ENCODE measurements at places on chromosomes 2 and 18.
A peak's percentile ranks its signal among the peaks of the same experiment; 100 is the strongest.

DNA sequence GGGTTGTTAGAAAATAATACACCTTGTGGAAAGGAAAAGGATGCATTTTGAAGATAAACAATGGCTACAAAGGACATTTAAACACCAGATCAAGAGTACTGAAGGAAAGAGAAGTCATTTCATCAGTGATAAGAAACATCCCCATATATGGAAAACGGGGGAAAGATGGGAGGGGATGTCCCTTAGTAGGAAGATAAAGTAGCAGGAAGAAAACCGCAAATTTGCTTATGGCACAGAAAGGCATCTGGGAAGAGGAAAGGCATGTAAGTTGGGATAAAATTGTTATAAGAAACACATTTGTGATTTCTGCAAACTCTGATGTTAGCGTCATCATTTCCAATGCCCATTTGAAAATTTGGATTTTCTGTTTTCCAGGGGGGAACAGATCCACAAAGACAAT lies 10.5 kb upstream of the LYPD1 start:
- no peak for DNase-seq

DNA sequence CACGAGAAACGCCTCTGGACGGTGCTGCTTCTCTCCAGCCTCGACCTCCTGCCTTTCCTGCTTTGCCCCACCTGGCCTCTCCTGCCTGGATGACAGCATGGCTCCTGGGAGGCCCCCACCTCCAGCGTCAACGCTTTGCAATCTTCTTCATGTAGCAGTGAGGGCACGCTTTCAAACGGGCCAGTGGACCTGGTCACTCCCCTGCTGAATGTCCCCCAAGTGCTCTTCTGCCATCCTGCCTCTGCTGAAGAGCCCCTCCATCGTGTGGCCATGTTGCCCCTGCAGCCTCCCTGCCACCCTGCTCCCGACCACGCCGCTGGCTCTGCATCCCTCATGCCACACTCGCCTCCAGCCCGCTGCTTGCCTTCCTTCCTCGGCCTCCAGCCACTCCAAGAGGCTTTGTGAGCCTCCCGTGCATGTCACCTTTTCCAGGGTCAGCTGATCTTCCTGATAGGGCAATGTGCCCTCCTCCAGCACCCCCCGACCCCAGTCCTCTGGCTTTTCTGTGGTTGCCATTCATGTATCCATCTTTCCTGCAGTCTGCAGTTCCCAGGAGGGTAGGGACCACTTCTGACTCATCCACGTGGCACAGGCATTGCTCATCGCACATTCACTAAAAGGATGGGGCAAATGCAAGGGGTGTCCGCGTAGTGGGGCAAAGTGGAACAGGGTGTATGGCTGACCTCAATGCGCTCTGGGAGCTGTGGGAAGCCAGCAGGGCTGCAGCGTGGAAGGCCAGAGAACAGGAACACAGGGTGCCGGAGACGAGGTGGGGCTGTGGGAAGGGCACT lies 268.8 kb downstream of the TWIST2 start:
- DNase-seq, result no peak

GRCh38 chr2:102129951-102130646 lies 12.4 kb upstream of the IL1R1 start:
- DNase-seq, result no peak

- no peak for DNase-seq
Measured at GRCh38 chr2:127007652-127008051, 99.3 kb downstream of the BIN1 start.

GRCh38 chr2:68411397-68412126 lies 46.5 kb downstream of the PLEK start:
- DNase-seq, result no peak

DNA sequence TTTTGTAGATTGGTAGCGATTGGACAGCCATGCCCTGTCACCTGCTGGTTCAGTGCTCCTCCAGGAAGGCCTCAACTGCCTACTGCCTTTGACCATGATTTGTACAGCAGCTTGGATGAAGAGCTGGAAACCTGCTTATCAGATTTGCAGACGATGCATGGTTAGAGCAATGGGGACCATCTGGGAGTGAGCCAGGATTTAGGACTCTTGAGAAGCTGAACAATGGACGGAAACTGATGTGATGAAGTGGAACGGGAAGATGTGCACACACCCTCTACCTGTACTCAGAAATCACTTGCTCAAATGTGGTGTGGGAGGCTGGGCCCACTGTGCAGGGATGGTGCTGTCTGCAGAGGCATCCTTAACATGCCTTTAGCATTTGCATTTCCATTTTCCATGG lies 57.2 kb downstream of the NCK2 start:
- no peak for DNase-seq

DNA sequence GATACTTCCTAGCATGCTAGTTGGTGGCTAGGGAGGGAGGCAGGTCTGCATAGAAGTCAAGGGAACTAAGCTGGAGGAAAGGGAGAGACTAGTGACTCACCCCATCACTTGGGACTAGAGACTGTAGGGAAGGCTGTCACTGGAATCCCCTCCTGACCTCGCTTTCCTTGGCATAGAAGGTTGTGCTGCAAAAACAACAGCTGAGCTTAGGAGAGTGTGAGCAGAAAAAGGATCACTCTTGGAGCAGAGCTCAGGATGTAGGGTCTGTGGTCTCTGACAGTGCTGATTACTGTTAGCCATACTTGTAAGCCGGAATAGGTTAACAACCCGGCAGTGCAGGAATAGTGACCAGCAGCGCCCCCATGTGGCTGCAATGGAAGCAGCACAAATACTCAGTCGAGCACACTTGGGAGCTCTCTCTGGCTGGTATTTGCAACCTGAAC lies 66.9 kb upstream of the SMAD2 start:
- peak; percentile 30 for DNase-seq

GRCh38 chr2:238155761-238156694 lies 2.7 kb upstream of the ERFE start:
- no peak for DNase-seq

DNA sequence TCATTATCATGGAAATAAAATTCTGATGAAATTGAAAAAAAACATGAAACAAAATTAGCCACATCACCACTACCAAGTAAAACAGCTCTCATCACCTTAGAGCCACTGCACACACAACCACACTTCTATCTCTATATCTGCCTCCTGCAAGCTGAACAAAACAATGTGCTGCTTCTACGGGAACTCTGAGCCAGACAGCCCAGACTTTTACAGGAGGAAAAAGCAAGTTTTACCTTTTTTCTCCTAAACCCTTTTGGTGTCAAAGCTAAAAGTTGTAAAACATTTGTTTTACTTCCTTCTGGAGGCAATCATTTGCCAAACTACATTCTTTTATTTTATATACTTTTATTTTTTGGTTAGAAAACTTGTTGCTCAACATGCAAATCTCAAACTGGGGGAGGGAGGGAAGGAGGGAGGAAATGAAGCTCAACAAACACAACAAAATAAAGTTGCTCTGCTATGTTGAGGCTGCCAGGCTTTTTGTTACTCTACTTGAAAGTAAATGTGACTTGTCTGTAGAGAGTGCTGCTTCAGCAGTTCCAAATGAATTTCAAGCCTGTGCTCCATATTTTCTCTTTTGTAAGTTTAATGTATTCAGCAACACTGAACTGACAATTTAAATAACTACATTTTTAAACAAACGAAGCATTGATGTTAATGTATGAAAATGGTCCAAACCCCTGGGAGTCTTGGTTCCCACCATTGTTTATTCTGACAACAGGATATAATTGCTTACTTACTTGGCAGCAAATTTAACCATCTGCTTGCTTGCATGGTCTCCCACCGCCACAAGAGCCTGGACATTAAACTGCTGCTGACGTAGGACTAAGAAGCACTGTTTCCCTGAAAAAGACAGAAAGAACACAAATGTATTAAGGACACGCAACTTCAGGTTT lies 24.5 kb downstream of the DARS1 start:
- DNase-seq, result peak; percentile 16

- DNase-seq, result no peak
Measured at GRCh38 chr2:39920307-39920801, 141.3 kb upstream of the THUMPD2 start.

DNA sequence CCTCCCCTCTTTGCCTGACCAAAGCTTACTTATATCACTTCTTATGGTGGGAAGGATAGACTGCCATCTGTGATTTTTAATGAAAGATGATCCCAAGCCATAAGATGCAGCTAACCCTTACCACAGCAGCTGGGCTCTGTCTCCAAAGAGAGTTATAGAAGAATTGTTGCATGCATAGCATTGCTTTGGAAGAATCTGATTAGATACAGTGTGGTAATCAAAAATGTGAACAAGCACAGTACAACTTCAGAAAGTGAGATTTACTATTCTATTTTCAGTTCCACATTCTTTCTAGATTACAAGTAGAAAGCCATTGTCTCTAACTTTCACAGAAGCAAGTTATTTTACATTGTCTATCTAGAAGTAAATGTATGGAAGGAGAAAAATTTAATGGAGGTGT lies 129.0 kb upstream of the ACVR2A start:
- no peak for DNase-seq

- no peak for DNase-seq
Measured at GRCh38 chr18:37156330-37156942, 327.5 kb downstream of the KIAA1328 start.

DNA sequence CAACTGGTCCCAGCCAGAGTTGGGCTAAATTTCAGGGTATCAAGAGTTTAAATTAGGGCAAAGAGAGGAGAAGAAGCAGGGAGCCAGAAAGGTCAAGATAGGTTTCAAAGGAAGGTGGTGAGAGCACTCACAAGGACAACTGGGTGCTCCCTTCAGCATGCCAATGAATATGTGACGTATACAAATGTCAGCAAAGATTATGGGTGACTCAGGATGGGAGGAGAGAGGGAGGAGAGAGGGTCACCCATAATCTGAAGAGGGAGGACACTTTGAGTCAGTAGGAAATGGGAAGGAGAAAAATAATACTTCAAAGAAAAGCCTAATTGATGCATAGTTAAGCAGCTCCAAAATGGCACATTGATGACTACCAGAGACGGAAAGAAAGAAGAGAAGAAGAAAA lies 53.1 kb upstream of the ABCA12 start:
- no peak for DNase-seq

- no peak for DNase-seq
Measured at GRCh38 chr2:138428710-138429440, 72.7 kb upstream of the SPOPL start.

- DNase-seq, result no peak
Measured at GRCh38 chr2:62344472-62344871, 148.6 kb downstream of the B3GNT2 start.

DNA sequence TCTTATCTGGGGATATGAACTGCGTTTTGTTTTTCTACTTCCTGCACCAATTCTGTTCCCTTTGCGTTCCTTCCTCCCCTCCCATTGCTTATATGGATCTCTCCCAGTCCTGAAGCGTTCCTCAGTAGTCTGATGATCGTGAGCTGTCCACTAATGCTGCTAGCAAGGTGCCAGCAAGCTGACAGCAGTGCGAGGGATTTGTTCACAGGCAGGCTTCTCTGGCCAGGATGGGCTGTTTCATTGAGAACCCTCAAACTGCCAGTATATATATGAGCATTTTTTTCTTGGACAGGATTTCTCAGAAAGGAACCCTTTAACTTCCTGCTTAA lies 40.1 kb downstream of the GTF3C3 start:
- no peak for DNase-seq

- DNase-seq, result no peak
Measured at GRCh38 chr2:204538182-204539018, 6.9 kb upstream of the PARD3B start.

GRCh38 chr18:77249569-77250500 lies at the start of gene GALR1:
GALR1 (plus strand) TSS chr18:77249848; CDS start chr18:77250549, 701 bp downstream.
- DNase-seq, result no peak

- DNase-seq, result no peak
Measured at GRCh38 chr2:33372940-33373553, 103.4 kb upstream of the RASGRP3 start.

- no peak for DNase-seq
Measured at GRCh38 chr18:24968238-24968775, 383.7 kb downstream of the ZNF521 start.

DNA sequence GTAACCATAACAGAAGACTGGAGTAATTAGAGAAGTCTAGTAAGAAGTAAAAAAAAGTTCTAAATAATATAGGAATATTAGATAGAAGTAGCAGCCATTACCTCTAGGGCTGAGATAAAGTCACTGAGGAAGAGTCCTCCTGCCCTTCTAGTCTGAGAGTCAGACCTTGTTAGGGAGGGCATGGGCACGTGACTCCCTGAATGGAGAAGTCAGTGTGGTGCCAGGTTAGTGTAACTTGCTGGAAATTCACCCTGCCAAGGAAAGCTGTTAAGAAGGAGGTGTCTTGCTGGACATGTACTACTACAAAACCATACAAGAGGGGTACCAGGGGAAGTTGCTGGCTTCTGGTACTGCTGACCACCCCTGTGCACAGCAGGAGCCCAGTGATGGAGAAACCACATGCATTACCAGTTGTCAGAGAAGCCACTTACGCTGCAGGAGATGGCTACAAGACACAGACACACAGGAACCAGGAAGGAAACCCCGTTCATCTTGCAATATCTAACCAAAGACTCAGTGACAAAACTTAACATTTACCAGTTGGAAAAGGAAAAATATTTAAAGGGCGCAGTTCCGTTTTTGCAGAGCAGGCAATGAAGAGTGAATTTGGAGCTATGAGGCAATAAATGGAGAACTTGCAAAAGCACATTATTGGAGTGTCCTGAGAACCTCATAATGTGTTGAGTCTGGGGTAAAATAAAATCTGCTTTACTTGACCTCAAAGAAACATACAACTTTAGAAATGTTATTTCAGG lies 77.2 kb upstream of the TLK1 start:
- DNase-seq, result no peak

DNA sequence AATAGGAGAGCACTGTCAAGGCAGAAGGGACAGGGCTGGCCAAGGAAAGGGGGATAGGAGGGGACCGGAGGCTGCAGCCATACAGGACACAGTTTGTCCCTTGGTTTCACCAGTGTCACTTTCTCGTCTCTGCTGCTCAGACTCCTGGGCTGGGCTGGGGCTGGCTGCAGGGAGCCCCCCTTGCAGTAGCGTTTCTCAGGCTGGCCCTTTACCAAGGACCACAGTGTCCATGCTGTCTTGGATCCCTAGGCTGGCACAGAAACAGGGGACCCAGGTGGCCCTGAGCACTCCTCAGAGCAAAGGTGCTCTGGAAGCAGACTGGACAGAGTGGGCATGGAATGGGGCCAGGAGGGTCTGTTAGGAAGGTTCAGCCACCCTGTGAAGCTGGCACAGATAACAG lies 34.8 kb downstream of the ATOH8 start:
- DNase-seq, result no peak

- DNase-seq, result no peak
Measured at GRCh38 chr18:3083766-3084165, 70.8 kb upstream of the LPIN2 start.

GRCh38 chr2:104547221-104547620 lies 306.7 kb upstream of the POU3F3 start:
- DNase-seq, result no peak

- no peak for DNase-seq
Measured at GRCh38 chr2:237097326-237097910, 11.7 kb downstream of the COPS8 start.

All from activated naive CD4-positive, alpha-beta T cell treated with Interleukin-2 at 50 U/mL for 16 hours (primary cell).